ENCODE measurements at places on chromosomes 16 and 17.

DNA sequence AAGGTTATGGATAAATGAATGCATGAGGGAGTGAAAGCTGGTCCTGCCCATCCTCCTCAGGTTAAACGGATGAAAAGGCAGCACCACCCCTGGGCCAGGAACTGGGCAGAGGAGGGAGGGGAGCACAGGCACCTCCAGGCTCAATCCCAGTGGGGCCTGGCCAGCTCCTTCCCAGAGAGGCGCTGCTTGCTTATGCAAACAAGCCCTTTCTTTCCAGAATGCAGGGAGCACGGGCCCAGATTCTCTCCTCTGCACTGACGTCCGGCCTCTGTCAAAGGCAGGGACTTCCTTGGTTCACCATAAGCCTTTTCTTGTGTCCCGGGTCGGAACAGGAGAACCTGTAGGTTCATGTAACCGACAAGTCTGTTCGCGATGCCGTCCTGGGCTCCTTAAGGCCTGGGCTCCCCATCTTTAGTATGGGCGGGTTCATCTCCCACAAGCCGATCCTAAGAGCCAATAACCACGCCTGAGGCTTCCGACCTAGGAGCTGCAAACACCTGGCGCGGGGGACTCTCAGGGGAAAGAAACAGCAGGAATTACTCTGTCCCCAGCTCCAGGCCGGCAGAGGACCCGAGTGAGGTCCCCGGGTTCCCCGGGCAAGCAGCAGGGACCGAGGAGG is 16.3 kb downstream of the ENPP7 start:
- DNase-seq: no peak

- DNase-seq: peak; percentile 61
These were observed 410 bp upstream of the HOXB5 start for GRCh38 chr17:48593840-48594537.

DNA sequence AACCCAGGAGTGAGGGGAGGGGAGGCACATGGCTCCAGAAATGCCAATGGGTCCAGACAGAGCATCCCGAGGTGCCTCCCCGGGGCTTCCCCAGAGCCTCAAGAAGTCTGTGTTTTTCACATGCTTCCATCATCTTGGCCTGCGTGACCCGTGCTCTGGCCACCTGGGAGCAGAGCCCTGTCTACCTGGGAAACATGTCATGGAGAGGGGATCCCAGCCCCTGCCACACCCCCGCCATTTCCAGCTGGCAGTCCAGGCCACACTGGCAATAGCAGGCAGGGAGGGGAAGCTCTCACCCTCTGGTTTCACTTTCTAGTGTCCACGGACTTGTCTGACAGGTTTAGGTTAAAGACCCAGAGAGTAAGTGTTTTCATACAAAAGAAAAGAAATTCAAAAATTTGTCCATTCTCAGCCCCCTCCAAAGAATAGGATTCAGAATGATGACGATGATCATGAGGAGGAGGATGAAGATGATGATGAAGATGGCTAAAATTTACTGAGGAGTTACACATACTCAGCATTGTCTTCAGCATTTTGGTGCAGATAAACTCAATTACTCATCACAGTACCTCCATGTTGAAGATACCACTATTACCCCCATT is 9.0 kb downstream of the SMIM5 start:
- DNase-seq: no peak

GRCh38 chr17:79027274-79027924 is 3.4 kb downstream of the C1QTNF1 start:
- no peak for DNase-seq
